Renal cortical epithelial cell (primary cell): ENCODE measurements at places on chromosomes 2 and 18. TPM values are rescaled to one million over a fixed set of nuclear protein-coding genes. Genes with fewer than 3 reads are reported as not detected.

DNA sequence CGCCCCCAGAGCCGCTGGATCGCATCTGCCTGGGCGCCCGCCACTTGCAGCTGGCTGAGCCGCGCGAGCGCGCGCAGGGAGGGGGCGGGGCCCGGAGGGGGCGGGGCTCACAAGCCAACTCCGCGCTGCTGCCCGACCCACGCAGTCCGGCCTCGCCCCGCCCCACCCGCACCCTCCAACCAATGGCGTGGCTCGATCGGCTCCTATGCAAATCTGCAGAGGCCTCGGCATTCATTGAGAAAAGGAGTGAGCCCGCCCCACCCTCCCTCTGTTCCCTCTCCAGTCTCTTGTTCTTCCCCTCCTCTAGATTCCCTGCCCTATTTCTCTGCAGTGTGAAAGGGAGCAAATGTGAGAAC lies at the start of gene ALK:
TSS of gene ALK (minus strand) at position 27 of the 356 bp plus-strand sequence. CDS start 927 bp downstream, outside the sequence.
- peak; percentile 78 for DNase-seq

DNA sequence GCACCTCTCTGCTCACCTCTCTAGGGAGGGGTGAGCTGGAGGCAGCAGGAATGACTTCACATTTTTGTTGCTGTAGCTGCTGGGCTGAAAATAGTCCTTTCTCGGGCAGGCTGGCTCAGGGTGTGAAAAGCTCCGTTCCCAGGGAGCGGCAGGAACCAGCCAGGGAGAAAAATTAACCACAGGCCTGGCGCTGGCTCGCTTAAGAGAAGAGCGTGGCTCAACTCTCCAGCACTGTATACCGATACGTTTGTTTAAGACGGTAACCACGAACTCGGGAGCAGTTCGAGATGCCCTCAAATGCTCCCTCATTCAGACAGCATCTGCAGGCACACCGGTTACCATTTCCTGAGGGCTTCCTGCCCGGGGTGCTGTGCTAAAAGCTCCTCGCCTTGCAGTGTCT lies 129.6 kb downstream of the CELF4 start:
- DNase-seq = peak; percentile 68

- no peak for DNase-seq
These were observed 2.2 kb upstream of the TNS1 start for GRCh38 chr2:218005028-218005427.

Gene GALNT14
- 93.3 and 151 TPM in 2 replicates for total RNA-seq

DNA sequence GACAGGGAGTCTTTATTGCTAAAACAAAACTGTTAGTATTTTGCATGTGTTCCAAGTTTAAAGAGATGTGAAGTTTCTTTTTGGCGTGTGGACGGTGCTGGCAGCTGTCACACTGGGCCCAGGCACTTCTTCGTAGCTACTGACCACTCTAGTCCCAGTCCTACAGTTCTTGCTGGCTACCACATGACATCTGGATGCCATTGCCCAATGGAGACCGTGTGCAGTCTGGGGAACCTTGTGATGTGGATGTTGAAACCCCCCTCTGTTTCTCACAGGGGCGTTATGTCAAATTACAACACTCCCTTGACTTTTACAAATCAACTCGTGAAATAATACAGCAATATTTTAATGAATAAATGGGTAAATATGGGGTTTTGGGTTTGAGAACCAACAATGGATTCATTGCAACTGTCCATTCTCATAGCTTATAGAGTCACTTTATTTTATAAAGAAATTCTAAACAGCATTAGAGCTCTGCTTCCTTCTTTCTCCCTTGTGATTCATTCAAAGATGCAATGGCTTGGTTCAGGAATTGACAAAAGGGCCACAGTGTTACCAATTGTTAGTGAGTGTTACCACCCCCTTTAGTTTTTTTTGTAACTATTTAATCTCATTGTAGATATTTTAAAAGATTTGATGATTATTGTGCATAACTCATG lies 1.2 kb downstream of the GPD2 start:
- DNase-seq = no peak

Gene IL1F10
- total RNA-seq = not detected in 2 replicates

GRCh38 chr18:79570266-79571201 lies 109.1 kb upstream of the CTDP1 start:
- DNase-seq = no peak

- DNase-seq = no peak
These were observed 221.1 kb upstream of the SMAD2 start for GRCh38 chr18:48151421-48152065.

Gene DDX18
- 69.5 and 98.0 TPM in 2 replicates for total RNA-seq

Gene TDRD15
- not detected in 2 replicates for total RNA-seq

Gene ANKRD30BL
- not detected in 2 replicates for total RNA-seq

Gene CYS1
- total RNA-seq = 34.2 and 223 TPM in 2 replicates

- no peak for DNase-seq
These were observed 7.1 kb upstream of the WNT10A start for GRCh38 chr2:218873359-218874194.

Gene RIT2
- total RNA-seq = not detected in 2 replicates

Gene RGPD3
- 0.55 and 1.0 TPM in 2 replicates for total RNA-seq

DNA sequence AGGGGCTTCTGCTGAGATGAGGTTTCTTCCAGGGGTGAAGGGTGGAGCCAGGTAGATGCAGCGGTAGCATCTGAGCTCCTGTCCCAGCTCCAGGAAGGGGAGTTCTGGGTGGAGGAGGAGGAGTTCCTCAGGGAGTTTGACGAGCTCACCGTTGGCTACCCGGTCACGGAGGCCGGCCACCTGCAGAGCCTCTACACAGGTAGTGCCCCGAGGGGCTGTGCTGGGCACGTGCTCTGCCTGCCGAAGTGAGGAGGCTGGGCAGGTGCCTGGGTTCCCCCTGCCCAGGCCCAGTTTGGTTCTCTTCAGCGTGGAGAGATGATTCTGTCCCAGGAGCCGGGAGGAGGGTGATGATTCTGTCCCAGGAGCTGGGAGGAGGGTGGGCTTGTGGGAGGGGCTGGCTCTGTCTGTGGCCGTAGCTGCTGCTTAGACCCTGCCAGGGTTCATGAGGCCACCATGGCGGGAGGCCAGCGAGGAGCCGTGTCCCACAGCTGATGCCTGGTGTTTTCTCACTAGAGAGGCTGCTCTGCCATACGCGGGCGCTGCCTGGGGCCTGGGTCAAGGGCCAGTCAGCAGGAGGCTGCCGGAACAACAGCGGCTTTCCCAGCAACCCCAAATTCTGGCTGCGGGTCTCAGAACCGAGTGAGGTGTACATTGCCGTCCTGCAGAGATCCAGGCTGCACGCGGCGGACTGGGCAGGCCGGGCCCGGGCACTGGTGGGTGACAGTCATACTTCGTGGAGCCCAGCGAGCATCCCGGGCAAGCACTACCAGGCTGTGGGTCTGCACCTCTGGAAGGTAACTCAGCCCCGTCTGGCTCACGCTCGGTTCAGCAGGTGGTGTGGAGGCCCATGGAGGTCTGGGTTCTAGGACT lies 8.2 kb downstream of the CAPN10 start:
- no peak for DNase-seq

GRCh38 chr18:33074125-33074524 lies 301.3 kb upstream of the KLHL14 start:
- DNase-seq = no peak

DNA sequence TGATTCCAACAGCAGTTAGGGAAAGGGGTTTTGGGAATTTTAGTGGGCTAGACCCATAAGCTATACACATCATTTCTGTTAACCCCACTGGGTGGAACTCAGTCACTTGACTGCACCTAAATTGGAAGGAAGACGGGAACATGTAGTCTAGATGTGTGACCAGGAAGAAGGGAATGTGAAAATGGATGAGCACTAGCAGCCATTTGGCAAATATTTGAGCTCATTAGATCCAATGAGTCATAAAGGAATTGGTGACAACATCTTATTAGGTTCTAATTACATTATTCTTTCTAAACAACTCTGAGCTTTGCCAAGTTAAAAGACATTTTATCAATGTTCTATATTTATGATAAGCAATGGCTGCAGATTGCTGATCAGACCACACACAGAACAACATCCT lies 400.6 kb downstream of the IRS1 start:
- peak; percentile 50 for DNase-seq

Gene GAREM1
- 3.6 and 40.3 TPM in 2 replicates for total RNA-seq

Gene CAVIN2
- 1.6 and 4.3 TPM in 2 replicates for total RNA-seq

GRCh38 chr2:154226931-154227330 lies 355.2 kb downstream of the GALNT13 start:
- no peak for DNase-seq

DNA sequence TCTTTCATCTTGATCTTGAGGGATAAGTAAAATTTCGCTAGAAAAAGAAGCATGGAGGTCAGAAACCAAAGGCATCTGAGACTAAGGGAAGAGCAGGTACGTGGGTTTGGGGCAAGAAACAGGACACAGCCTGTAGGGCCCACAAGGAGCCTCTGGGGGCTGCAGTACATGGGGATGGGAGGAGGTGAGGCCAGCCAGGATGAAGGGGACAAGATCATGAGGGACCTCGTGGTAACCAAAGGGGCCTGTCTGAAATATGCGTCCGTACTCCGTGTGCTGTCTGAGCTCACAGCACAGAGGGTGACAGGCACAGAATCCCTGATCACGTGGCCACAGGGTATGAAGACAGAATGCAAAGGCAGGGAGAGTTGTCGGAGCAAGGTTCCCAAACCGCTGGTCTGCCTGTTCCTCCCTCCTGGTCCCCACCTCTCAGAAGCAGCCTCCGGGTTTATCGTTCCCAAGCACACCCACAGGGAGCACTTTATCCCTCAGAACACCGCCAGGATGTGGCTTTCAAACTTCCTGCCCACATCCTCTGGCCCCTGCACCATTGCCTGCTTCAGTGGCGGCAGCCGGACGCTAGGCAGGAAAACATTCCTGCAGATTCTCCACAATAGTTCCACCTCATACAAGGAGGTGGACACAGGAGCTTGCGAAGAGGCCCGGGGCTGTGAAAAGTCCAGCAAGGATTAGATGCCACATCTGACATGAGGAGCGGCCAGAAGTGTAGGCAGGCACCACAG lies 12.0 kb downstream of the TMEM163 start:
- DNase-seq = peak; percentile 32

- peak; percentile 92 for DNase-seq
These were observed 100.0 kb upstream of the CDCA7 start for GRCh38 chr2:173254659-173255058.

DNA sequence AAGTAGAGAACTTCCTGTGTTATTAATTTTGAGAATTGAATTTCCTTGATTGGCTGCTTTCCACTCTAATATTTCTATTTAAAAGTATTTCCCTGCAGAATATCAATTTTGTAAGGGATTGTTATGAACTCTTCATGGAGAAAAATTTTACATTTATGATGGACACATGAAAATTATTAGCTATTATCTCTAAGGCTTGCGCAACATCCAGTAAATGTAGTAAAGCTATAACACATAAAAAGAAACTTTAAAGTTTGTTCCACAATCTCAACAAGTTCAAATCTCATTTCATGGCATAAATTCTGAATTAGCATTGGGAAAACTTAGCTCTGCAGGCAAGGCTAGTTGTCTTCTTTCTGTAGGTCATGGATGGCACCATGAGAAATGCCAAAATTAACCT lies 4.2 kb upstream of the EML4 start:
- DNase-seq = no peak

Gene ARMC9
- 27.1 and 67.8 TPM in 2 replicates for total RNA-seq

DNA sequence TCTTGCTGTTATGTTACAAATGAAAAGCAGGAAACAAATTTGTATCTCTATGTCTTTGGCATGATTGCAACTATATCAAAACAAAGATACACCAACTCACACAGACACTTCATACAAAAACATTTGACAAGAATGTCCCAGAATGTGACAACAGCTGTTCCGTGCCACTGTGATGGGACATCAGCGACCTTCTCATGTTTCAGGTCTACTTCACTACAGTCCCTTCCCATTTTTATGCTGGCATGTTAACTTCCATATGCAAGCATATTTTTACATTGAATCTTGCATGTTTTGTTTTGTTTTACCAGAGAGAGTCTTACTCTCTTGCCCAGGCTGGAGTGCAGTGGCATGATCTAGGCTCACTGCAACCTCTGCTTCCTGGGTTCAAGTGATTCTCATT lies 71.2 kb downstream of the STK25 start:
- DNase-seq = no peak

DNA sequence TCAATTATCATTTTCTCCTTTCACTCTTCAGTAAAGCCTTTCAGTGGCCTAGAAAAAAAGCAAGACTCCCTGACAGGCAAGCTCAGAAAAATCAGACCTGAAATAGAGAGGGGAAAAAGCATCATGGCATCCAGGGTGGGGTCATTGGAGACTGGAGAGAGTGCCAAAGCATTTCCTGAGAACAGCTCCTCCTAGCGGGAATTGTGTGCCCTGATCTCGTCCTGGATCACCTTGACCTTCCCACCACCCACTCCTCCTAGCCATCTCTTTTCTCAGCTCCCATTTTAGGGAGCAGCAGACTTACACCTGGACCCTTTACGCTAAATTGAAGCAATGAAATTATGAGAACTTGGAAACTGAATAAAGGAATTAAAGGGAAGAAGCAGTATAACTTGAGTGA lies 176.6 kb downstream of the VWC2L start:
- no peak for DNase-seq

Gene TMEM247
- not detected in 2 replicates for total RNA-seq
